ENCODE measurements at places on chromosomes 2 and 18.

- DNase-seq = peak; percentile 61
Observed at GRCh38 chr2:236343400-236344161, 79.4 kb upstream of the ASB18 start.

DNA sequence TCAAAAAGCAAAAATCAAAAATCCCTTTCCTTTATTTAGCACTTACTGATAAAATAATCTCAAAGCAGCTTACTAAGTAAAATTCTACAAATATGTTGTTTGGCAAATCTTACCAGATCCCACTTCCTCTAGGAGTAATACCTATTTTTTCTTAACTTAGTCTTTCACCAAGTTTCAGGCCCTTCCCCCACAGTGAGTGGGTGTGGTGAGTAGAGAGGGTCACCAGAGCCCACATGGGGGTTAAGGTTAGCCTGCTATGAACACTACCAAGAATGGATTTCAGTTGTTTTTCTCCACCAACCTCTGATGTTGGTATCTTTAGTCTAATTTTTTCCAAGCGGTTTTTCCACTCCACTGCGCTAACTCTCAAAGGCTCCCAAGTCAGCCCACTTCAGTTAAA, 23.2 kb downstream of the PIAS2 start:
- no peak for DNase-seq

DNA sequence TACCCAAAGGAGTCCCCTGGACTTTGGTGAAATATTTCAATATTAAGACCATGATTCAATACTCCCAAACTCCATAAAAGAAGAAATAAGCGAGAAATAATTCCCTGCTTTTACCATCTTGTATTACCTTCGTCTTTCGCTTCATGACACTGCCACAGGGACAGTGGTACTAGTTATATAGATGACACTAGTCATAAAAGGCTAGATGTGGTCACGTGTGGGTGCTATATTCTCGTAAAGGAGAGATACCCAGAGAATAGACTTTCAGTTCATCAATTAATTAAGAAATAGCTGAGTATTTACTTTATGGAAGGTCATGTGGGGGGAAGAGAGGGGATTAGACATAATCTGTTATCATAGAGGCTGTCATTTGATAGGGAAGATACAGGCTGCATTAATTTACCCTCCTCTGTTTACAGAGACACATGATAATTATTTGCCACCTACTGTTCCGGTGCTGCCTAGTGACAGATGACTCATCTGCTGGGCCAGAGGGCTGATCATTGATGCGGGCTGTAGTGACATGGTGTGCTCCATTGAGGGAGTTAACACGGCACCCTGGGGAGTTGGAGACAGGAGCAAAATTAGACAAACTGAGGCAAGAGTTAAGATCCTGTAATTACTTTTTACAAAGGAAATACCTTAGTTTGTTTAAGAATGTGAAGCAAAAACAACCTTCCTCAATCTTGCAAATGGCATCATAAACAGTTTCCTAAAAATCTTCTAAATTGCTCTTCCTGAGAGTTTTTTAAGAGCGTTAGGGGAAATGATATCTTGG, 78.2 kb upstream of the ITGB6 start:
- no peak for DNase-seq

DNA sequence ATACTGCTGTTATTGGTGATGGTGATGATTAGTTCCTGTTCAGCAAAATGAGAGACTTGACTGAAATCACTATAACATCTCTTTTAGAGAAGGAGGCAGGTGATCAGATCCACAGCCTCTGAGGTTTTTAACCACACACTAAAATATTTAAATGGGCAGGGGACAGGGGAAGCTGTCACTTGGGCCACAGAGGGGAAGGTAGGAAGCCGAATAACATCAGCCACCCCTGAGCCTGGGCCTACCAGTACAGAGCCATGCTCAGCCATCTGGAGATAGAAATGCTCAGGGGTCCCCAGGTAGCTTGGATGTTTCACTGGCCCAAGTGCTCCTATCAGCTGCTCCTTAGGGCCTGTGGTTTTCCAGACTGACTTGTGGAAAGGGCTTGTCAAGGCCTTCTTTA, 122.3 kb downstream of the MRO start:
- DNase-seq = no peak

GRCh38 chr2:235551965-235552364, 58.1 kb downstream of the AGAP1 start:
- peak; percentile 5 for DNase-seq

GRCh38 chr18:48932462-48932818, 18.3 kb downstream of the SMAD7 start:
- DNase-seq = no peak

- DNase-seq = no peak
Observed at GRCh38 chr18:2412996-2413751, 158.1 kb downstream of the METTL4 start.

DNA sequence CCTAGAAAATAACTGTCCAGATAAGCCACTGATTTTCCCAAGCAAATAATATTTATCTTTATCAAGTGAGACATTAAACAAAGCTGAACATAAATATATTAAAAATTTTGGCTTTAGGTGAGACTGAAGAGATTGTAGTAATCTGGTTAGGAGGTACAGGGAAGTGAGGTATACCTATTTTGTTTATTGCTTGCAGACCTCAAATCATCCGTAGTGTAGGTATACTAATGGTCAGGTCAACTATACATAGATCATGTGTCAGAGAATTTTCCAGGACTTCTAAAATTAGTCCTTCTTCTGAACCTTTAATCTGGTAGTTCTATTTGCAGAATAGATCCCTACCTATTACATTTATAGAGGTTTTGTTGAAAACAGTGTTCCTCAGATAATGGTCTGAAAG, 41.5 kb downstream of the SP140 start:
- no peak for DNase-seq

DNA sequence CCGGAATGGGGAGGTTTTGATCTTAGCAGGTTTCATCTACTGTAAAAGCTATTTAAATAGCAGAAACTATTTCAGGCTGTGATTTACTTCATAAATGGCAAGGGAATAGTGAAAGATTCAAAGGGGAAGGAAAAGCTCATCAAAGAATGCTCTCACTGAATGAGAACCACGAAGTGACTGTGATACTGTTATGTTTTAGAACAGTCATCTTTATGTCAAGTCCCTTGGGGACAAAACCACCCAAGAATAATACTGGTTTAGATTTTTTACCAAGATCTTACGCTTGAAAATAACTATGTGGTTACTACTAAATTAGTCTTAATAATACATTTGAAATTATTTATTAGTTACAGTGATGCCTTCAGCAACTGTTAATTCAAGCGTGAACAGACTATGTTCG, 28.1 kb downstream of the FARSB start:
- no peak for DNase-seq

GRCh38 chr2:133457861-133458260, 110.4 kb downstream of the NCKAP5 start:
- DNase-seq = no peak

GRCh38 chr18:74533666-74534065, 634 bp upstream of the CNDP1 start:
- DNase-seq = no peak
